ENCODE measurements at places on chromosomes 5 and 9.

- no peak for DNase-seq
These were observed 45.6 kb upstream of the SLC30A5 start for GRCh38 chr5:69048230-69048629.

DNA sequence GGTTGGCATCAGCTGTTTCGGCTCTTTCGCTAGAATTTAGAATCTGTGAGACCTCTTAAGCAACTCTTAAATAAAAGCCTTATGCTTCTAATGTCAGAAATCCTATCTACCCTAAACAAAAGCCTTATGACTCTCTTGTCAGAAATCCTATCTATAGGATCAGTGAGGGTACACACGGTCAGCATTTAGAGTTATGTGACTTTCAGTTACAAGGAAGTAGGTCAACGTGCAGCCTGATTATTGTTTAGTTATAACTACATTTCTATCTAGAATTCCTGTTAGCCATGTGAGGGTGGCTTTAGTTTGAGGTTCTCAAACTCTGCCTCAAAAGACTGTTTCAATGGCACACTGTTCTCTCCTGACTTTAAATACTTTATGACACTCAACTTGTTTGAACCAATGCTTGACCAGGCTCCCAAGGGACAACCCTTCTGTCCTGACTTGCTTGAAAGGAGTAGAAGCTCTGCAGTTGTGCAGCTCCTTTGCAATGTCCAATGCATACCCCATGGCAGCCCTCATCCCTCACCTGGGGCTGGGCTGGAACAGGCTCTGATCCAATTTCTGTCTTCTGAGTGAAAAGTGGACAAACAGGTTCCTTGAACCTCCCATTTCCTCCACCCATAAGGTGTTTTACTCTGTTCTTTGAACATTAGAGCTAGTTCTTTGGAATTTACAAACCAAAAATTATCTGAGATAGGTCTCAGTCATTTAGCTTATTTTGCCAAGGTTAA lies 251.6 kb upstream of the PIK3R1 start:
- DNase-seq = no peak

- no peak for DNase-seq
These were observed 27.3 kb upstream of the HSPA9 start for GRCh38 chr5:138602371-138603000.

DNA sequence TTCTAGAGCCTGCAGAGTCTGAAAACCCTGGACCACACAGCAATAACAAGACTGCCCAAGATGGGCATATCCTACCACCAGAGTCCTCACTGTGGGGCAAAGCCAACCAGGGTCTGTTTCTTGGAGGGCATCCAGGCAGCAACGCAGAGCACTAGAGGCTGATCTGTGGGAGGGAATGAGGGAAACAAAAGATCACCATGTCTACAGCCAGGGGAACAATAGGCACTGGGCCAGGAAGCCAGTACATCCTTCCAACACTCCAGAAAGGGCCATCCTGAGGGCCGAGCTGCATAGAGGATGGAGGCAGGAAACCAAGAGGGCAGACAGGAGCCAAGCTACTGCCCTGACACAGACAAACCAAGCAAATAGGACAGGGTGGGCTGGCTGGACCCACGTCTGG lies 416.1 kb upstream of the IRX4 start:
- DNase-seq = no peak

DNA sequence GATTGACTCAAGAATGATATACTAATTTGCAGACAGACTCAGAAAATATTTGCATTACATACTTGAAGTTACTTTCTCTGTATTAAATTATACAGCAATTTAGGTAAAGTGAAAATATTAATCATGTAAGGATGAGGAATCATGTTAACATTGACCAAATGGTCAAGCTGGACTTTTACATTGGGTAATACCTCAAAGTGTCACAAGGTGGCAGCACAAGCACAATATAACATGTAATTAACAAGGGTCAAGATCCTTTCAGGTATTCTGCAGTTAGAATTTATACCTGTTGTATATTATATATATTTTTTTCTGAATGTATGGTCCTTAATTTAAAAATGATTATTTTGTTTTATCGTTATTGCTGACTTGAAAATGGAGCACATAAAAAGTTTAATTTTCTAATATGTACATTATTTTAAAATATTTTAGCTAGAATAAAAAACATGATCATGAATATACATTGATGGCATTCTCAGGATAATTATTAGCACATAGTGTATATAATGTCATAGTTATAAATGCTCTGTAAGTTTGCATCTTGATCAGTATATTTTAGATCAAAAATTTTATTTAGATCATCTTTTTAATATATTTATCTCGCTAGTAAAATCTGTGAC lies 8.6 kb downstream of the HAPLN1 start:
- DNase-seq = no peak

- DNase-seq = no peak
These were observed 4.4 kb downstream of the EIF4EBP3 start for GRCh38 chr5:140551872-140552271.

GRCh38 chr9:121486043-121486442 lies 13.6 kb downstream of the GGTA1 start:
- no peak for DNase-seq

GRCh38 chr9:133135146-133135745 lies 14.2 kb upstream of the RALGDS start:
- no peak for DNase-seq

GRCh38 chr9:107755246-107755645 lies 265.7 kb upstream of the KLF4 start:
- no peak for DNase-seq

- DNase-seq = no peak
These were observed 14.3 kb downstream of the RASGEF1C start for GRCh38 chr5:180194410-180195345.

Measured in activated T-helper 1 cell treated with Interleukin-2 at 50 U/mL for 16 hours (primary cell).